Fibroblast of the aortic adventitia (primary cell): ENCODE measurements at places on chromosomes 6 and 20. TPM values are rescaled to one million over a fixed set of nuclear protein-coding genes. Genes with fewer than 3 reads are reported as not detected.
A peak's percentile ranks its signal among the peaks of the same experiment; 100 is the strongest.

DNA sequence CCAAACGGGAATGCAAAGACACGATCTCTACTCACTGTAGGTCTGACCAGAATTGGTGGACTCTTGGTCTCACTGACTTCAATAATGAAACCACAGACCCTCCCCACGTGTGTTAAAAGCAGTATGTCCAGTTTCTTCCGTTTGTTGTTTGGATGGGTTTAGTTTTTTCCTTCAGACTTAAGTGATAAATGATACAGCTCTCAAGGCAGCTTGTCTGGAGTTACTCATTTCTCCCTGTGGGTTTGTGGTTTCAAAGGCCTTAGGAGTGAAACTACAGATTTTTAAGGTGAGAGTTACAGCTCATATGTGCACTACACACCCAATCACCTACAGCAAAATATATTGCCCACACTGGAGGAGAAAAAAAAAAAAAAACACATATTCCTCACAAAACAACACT is 86.7 kb upstream of the STMND1 start:
- DNase-seq: peak; percentile 73

DNA sequence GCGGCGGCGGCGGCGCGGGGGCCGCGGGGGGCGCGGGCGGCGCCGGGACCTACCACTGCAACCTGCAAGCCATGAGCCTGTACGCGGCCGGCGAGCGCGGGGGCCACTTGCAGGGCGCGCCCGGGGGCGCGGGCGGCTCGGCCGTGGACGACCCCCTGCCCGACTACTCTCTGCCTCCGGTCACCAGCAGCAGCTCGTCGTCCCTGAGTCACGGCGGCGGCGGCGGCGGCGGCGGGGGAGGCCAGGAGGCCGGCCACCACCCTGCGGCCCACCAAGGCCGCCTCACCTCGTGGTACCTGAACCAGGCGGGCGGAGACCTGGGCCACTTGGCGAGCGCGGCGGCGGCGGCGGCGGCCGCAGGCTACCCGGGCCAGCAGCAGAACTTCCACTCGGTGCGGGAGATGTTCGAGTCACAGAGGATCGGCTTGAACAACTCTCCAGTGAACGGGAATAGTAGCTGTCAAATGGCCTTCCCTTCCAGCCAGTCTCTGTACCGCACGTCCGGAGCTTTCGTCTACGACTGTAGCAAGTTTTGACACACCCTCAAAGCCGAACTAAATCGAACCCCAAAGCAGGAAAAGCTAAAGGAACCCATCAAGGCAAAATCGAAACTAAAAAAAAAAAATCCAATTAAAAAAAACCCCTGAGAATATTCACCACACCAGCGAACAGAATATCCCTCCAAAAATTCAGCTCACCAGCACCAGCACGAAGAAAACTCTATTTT is 2.0 kb downstream of the FOXC1 start:
- DNase-seq: peak; percentile 69

The ANKRD66 gene
- not detected in 2 replicates for total RNA-seq

The FAM110A gene
- total RNA-seq: 5.4 and 5.5 TPM in 2 replicates

The MRPL18 gene
- total RNA-seq: 70.6 and 103 TPM in 2 replicates
